ENCODE measurements at places on chromosomes 2 and 18.
A peak's percentile ranks its signal among the peaks of the same experiment; 100 is the strongest.

DNA sequence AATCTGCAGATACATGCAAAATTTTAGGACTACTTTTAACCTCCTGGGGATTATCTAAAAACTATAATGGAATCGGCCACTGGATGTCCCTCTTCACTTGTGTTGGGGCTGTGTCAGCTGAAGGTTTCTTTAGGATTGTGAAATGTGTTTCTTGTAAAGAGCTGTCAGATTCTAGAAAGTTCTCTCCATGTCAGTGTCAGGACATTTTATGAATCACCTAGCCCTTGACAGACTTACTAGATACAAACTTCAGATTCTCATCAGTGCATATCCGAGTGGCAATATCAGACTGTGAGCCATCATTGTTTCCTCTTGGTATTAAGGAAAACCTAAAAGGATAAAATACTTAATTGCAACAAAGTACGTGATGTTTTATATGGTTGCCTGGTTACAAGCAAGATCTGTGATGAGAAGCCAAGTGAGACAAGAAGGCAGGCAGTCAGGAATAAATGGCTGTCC, 107.3 kb downstream of the CPS1 start:
- DNase-seq = peak; percentile 40

DNA sequence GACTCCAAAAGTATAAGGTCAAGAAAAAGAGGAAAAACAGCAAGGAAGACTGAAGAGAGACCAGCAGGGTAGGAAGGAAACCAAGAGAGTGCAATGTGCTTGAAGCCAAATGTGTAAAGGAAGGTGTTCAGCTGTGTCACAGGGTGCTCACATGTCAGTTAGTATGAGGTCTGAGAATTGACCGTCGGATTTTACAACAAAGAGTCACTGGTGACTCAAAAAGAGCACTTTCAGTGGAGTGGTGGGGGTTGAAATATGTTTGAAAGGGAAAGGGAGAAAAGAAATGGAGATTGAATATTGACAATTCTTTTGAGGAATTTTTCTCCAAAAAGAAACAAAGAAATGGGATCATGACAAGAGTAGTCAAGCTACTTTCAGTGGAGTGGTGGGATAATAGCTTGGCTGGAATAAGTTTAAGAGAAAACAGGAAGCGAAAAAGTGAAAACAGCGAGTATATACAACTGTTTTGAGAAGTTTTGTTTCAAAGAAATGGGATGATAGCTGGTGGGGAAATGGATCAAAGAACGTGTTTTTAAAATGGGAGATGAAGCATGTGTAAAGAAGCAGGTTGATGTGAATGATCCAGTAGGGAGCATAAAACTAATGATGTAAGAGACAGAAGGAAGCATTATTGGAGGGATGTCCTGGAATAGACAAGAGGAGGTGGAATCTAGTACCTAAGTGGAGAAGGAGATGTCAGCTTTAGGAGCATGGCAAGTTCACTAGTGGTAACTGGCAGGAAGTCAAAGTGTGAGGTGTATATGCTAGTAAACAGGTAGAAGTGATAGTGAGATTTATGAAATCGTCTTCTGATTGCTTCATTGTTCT, 3.6 kb upstream of the TSPYL6 start:
- DNase-seq = no peak

DNA sequence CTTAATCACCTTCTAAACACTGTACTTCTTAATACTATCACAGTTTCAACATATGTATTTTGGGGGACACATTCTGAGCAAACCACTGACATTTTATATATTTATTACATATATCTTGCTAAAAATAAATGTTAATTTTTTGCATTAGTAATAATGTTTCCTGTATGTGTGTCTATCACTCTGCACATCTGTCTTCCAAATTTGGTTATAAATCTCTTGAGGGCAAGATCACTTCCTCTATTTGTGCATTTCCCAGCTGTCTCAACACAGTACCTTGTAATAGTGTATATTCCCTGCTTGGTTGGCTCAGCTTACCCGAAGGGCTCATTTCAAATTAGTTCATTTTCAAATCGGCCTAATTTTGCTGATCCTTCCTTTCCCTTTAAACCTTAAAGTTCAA, 617.1 kb upstream of the GYPC start:
- DNase-seq = no peak

DNA sequence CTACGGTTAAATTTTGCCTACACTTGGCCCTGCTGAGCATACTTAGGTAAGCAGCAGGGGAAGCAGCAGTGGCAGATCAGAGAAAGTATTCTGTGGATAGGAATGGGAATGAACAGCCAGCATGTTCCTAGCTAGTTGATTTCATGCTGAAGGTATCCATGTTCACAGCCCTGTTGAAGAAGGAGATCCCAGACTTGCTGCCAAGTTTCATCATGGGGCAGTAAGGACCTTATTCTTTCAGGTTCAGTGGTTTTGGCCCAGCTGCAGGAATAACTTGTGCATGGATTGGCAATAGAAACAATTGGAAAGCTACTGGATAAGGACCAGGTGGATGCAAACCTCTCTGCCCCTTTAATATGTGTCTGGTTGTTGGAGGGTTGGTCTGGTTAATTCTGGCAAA, 98.2 kb upstream of the TMEM178A start:
- no peak for DNase-seq

DNA sequence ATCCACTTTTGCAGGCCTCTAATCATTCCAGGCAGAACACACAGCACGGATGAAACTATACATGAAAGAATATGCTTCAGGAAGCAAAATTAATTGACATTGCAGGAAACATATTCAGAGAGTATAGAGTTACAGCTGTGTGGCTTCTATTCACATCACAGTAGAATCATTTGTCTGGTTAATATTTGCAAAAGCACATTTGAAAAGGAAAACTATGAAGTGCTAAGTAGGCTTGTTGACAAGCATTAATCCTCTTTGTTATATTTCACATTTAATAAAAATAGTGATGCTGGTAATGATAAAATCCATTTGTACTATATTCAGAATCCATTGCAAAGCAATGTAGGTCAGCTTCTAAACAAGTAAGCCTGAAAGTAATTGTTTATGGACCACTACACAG, 32.2 kb upstream of the PIK3C3 start:
- DNase-seq = no peak

GRCh38 chr2:212414767-212415211, 123.8 kb downstream of the ERBB4 start:
- no peak for DNase-seq

- DNase-seq = peak; percentile 93
These were observed at the start of gene POU3F3 for GRCh38 chr2:104853534-104854497. TSS of gene POU3F3 (plus strand) at chr2:104854115. CDS start at chr2:104855511, 1,396 bp downstream.

DNA sequence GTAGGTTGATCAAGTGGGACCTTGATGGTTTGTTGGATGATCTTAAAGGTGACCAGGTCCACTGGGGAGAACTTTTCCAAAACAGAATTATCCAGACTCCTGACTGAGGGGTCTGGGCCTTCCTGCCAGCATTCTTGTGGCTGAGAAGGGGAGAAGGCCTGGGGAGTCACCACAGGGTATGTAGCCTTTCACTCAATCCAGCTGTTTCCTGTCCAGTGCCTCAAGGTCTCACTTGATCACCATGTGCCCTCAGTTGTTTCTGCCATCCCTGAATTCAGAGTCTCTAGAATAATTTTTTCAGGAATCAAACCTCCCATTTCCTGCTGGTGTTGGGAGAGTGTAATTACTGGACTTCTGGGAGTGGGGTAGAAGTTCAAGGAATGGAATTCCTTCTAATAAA, 54.4 kb upstream of the TANC1 start:
- DNase-seq = no peak

DNA sequence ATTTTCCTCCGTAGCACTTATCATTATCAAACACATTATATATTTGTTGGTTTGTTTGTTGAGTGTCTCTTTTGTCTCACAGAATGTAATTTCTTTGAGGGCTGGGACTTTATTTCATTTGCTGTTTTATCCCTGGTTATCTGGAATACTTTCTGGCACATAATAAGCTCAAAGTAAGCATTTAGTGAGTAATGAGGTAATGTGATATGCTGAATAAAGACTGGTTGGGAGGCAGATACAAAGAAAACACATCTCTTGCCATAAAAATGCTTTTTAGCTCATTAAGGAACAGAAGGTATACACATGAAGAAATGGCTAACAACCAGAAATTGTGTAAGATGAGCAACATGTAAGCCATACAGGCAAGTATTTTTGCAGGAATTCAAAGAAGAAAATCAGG, 1411.8 kb downstream of the LRP1B start:
- DNase-seq = no peak

GRCh38 chr2:37561615-37562569, 109.5 kb downstream of the CDC42EP3 start:
- DNase-seq = no peak

DNA sequence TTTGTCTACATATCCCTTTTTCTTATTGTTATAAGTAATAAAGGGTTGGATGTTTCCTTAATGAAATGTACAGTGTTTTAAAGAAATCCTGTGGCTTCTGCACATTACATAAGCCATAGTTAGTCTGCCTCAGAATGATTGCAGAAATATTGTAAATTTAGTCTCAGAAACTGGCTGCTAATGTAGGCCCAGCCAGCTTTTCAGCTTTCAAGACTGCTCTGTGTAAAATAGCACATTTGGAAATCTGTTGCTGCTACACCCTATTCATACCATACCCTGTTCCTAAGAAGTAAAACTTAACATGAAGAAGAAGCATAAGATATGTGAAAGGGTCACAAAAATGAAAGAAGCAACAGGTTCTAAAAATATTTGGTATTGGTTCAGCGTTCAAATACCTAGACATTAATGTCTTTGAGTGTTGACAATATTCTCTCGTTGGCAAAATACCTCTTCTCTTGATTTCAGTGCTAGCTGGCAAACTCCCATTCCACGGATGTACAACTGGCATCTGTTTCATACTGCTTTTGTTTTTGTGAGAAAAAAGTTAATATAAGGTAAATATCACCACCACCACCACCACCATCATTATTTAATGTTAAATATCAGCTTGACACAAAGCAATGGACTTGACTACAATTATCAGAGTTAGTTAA, 19.2 kb upstream of the NCKAP1 start:
- DNase-seq = no peak

- no peak for DNase-seq
These were observed 265.1 kb upstream of the OSR1 start for GRCh38 chr2:19623488-19623887.

- peak; percentile 87 for DNase-seq
These were observed 413 bp downstream of the ALKAL2 start for GRCh38 chr2:287471-287885.

DNA sequence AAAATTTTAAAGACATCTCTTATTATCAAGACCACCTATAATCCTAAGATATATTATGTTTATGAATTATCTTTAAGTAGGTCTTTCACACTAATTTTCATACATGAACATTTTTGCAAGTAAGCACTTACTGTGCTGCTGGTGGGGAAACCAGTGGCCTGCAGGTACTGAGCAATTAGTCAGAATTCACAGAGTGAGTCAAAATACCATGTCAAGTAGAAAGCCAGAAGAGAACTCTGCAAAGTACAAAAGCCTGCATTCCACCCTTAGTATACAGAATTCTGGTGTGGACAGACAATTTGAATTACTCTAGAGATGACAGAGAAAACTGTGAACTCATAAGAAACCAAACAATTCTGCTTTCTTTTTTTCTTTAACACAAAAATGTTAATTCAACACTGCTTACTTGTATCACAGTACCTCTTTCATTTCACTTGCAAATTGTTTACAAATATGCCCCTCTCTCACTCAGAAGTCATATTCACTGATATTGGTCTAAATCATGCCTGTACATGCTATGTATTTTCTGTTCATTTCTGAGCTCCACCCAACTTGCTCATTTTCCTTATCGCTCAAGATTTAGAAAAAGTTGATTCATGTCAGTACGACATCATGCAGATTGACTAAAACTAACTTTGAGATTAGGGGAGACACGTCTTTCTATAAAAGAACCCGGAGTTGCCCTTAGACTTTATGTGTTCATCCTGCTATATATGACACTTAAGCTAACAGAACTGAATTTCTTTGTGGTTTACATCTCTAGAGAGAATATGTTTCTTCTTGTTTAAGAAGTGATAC, 182.9 kb downstream of the IKZF2 start:
- DNase-seq = no peak

DNA sequence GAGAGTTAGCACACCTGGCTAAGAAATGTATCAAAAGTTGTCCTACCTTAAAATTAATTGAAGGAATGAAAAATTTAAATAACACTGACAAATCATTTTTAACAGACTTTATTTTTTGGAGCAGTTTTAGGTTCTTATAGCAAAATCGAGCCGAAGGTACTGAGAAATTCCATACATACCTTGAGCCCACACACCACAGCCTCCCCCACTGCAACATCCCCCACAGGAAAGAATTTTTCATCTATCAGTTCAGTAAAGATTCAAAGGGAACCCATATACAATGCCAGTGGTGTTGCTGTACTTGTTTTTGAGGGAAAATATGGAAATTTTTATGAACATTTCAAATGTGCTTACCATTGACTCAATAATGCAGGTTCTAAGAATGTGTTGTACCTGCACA, 169.8 kb upstream of the HS6ST1 start:
- DNase-seq = no peak

DNA sequence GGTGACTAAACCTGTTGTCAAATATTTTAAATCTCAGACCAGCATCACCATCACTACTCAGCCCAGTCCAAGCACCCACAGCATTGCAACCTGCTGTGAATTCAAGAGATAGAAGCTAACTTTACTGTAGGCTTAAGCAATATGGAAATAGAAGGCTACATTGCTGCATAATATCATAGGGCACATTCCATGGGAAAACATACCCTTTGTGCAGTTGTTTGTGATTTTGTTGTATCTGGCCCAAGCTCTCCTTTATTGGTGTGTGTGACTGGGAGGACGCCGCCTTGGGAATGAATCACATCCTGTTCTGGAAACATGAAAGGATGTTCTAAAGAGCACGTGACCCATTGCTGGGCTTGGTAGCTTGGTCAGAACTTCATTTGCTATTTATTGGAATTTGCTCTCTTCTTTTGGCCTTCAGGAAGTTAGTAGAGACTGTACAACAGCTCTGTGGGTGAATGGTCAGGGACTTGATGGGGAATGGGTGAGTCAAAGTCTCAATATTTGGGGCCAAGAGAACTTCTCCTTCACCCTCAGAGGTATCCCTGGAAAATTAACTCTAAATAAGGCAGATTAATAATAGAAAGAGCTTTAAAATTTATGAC, 106.8 kb upstream of the SERPINE2 start:
- no peak for DNase-seq

- no peak for DNase-seq
These were observed 67.5 kb downstream of the ATP9B start for GRCh38 chr18:79136742-79137141.

- DNase-seq = no peak
These were observed 121.2 kb downstream of the CACNB4 start for GRCh38 chr2:151977631-151978030.

- DNase-seq = no peak
These were observed 77.4 kb downstream of the MERTK start for GRCh38 chr2:111975819-111976218.

DNA sequence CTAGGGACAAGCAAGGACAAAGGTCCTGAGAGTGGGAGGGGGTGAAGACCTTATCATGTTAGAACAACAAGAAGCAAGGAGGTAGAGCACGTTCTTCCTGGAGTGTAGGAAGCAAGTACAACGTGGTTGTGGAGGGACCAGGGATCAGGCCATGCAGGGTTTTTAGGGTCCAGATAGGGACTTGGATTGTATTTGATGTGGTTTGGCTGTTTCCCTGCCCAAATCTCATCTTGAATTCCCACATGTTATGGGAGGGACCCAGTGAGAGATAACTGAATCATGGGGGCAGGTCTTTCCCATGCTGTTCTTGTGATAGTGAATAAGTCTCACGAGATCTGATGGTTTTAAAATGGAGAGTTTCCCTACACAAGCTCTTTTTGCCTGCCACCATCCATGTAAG, 53.2 kb downstream of the ICA1L start:
- no peak for DNase-seq

GRCh38 chr2:122101319-122101718, 345.9 kb downstream of the TSN start:
- no peak for DNase-seq
